Ovary (tissue), 10 donors: ENCODE measurements at places on chromosomes 11 and 22. TPM values are rescaled to one million over a fixed set of nuclear protein-coding genes. Genes with fewer than 3 reads are reported as not detected.

DNA sequence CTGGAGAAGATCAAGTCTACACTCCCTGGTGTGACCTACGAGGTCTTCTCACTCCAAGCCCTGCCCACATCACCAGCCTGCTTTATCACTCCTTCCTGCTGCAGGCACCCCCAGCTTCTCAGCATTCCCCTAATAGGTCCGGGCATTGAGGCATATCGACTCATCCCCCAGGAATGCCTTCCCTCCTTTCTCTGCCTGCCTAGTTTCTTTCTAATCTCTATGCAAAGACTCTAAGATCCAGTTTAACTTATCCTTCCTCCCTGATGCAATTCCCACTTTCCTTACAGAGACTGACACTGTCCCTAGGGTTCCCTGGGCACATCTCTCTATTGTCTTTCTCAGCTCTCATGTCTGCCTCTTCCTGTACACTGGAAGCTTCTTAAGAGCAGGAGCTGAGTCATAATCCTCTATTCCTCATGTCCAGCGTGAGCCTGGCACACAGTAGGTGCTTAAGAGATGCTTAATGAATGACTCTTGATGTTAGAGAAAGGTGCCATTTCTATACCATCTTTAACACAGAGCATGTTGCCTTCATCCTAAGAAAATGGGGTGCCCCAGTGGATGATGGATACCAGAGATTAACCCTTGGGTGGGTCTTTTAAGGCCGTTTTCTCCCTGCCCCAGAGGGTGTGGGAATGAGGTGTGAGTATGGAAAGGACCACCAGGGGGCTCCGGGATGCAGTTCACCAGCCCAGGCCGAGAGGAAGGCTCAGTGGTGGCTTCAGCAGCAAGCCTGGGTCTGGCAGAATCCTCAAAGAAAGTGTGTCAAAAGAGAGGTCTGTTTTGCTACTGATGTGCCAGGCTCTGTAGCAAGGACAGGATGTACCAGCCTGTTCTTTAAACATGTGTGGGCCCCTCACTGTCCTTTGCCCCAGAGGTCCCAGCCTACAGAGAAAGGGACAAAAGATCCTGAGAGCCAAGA lies 34.7 kb downstream of the PARVA start:
- no peak overlapping the region for H3K4me3 ChIP-seq
- peaks cover 28% of the 10 kb centered on the region for H3K4me1 ChIP-seq
- no peak overlapping the region for H3K27ac ChIP-seq
- no peaks in the 10 kb centered on the region for H3K36me3 ChIP-seq
- H3K27me3 ChIP-seq: no peaks in the 10 kb centered on the region
- DNase-seq: peak; percentile 80

DNA sequence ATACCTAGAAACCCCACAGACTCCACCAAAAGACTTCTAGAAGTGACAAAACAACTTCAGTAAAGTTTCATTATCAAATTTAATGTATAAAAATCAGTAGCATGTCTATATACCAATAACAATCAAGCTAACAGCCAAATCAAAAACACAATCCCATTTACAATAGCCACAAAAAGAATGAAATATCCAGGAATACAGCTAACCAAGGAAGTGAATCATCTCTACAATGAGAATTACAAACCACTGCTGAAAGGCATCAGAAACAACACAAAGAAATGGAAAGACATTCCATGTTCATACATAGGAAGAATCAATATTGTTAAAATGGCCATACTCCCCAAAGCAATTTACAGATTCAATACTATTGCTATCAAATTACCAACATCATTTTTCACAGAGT lies 46.0 kb downstream of the PRCP start:
- no peaks in the 10 kb centered on the region for H3K4me1 ChIP-seq
- H3K27ac ChIP-seq: no peak overlapping the region
- no peaks in the 10 kb centered on the region for H3K27me3 ChIP-seq
- DNase-seq: no peak
- H3K36me3 ChIP-seq: no peaks in the 10 kb centered on the region
- H3K4me3 ChIP-seq: no peak overlapping the region

Gene LMO2
- total RNA-seq: 14.7 TPM

- no peaks in the 10 kb centered on the region for H3K4me1 ChIP-seq
- DNase-seq: no peak
- peaks cover 7% of the 10 kb centered on the region for H3K27me3 ChIP-seq
- no peaks in the 10 kb centered on the region for H3K36me3 ChIP-seq
These were observed 1.5 kb upstream of the KLHDC7B start for GRCh38 chr22:50544078-50544745.

DNA sequence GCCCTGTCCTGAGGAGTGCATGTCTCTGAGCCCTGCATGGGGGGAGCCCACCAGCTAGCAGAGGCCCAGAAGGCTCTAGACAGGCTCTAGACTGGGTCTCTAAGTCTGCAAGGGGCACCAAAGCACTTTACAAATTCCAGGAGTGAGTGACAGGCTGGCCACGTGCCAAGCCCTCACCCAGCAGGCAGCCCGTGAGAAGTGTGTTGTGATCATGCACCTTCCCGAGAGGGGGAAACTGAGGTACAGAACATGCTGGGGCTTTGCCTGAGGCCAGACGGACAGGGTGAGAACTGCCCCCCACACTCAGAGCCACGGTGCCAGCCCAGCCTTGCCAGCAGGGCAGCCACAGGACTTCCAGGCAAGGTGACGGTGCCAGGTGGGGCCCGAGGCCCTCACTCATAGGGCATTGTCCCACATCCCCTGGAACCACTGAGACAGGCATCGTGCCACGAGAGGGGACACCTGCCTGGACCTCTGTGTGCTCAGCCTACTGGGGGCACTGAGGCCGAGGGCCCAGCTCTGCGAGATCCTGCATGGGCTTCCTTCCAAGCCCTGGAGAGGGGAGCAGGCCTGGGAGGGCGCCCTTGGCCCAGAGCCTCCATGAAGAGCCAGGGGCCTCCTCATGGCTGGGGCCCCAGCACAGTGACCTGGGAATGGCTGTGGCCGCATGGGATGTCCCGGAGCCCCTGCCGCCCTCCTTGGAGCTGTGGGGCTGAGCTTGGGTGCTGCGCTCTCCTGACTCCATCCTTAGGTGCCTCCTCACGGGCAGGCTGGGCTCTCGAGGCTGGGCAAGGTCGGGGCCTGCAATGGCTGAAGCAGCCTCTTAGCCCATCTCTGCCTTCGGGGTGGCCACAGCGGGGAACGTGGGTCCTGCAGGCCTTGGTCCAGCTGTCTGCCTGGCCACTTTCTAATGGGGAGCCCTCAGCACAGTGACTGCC lies 121.5 kb downstream of the KCNQ1OT1 start:
- no peak overlapping the region for H3K4me3 ChIP-seq
- H3K27ac ChIP-seq: no peak overlapping the region
- H3K4me1 ChIP-seq: peaks cover 1% of the 10 kb centered on the region
- DNase-seq: peak; percentile 15
- no peaks in the 10 kb centered on the region for H3K27me3 ChIP-seq
- H3K36me3 ChIP-seq: no peaks in the 10 kb centered on the region

DNA sequence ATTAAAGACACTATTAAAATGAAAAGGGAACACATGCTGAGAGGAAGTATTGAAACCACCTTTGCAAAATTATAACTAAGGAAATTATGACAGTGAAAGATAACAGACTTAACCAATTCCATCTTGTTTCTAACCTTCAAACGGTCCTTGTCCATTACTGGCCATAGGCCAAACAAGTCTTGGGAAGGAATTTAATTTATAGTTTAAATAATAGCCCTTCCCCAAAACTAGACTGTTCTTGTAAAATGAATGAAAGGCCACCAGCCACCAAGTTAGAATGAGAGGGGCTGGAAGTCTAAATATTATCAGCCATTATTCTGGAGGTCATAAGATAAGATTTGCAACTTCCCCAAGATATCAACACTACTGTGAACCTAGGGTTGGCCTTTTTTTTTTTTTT lies 1.8 kb upstream of the TALDO1 start:
- no peaks in the 10 kb centered on the region for H3K27me3 ChIP-seq
- no peak overlapping the region for H3K27ac ChIP-seq
- no peak for DNase-seq
- peaks cover 14% of the 10 kb centered on the region for H3K4me1 ChIP-seq
- no peaks in the 10 kb centered on the region for H3K36me3 ChIP-seq
- H3K4me3 ChIP-seq: no peak overlapping the region

DNA sequence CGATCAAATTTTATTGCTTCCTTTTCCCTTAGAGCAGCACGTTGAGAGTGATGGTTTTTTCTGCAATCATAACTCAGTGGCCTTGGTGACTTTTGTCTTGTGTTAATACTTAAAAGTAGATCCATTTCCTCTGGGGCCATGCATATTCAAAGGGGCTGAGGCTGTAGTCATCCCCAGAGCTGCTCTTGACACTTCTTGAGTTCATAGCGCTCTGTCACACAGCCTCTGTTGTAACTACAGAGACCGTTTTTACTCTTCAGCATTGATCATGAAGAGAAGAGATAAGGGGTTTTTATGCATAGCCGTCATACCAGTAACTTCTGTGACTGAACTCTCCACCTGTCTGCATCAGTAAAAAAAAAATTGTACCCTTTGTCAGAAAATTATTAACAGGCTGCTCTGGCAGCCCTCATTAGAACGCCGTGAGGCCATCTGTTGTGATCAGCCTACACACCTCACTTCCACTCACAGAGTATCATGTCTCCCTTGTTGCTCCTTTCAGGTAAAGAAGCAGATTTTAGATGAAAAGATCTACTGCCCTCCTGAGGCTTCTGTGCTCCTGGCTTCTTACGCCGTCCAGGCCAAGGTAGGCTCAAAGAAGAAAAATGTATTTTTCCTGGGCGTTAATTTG lies 38.4 kb downstream of the NF2 start:
- no peaks in the 10 kb centered on the region for H3K27me3 ChIP-seq
- H3K4me1 ChIP-seq: no peaks in the 10 kb centered on the region
- no peak overlapping the region for H3K27ac ChIP-seq

GRCh38 chr22:30159561-30160353 lies 79.5 kb downstream of the HORMAD2 start:
- H3K36me3 ChIP-seq: no peaks in the 10 kb centered on the region
- DNase-seq: no peak

Gene SLC22A6
- total RNA-seq: not detected

DNA sequence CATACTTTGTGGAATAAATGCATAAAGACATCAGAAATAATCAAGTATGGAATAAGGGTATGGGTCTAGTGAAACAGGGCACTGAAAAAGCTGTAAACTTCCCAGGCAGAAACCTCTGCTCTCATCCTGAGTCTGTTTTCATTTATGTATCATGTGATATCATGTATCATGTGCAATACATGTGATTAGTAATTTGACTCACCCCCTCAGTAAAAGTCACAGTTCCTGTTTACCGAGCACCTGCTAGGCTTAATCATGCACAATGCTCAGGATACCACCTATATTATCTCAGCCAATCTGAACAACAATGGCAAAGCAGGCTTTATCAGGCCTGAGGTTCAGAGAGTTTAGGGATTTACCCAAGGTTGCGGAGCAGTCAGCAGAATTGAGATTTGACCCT lies 250.6 kb upstream of the TENM4 start:
- no peaks in the 10 kb centered on the region for H3K27me3 ChIP-seq
- H3K4me1 ChIP-seq: no peaks in the 10 kb centered on the region
- no peak overlapping the region for H3K4me3 ChIP-seq

Gene UPK3A
- total RNA-seq: not detected

DNA sequence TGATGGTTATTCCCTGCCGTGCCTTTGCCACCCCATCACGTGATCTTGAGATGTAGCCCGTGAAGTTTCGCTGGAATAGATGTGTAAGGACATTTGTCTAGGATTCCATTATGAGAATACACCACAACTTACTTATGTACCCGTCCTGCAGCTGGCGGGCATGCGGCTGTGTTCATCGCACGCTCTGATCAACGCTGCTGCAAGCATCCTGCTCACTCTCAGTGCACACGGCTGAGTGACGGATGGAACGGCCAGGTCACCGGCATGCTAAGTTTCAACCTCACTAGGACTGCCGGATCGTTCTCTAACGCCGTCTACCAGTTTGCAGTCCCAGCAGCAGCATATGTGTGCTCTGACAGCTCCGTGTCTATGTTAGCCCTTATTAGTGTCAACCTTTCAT lies 44.6 kb downstream of the APOL1 start:
- H3K27me3 ChIP-seq: no peaks in the 10 kb centered on the region
- H3K27ac ChIP-seq: no peak overlapping the region
- no peaks in the 10 kb centered on the region for H3K4me1 ChIP-seq
- no peak overlapping the region for H3K4me3 ChIP-seq

DNA sequence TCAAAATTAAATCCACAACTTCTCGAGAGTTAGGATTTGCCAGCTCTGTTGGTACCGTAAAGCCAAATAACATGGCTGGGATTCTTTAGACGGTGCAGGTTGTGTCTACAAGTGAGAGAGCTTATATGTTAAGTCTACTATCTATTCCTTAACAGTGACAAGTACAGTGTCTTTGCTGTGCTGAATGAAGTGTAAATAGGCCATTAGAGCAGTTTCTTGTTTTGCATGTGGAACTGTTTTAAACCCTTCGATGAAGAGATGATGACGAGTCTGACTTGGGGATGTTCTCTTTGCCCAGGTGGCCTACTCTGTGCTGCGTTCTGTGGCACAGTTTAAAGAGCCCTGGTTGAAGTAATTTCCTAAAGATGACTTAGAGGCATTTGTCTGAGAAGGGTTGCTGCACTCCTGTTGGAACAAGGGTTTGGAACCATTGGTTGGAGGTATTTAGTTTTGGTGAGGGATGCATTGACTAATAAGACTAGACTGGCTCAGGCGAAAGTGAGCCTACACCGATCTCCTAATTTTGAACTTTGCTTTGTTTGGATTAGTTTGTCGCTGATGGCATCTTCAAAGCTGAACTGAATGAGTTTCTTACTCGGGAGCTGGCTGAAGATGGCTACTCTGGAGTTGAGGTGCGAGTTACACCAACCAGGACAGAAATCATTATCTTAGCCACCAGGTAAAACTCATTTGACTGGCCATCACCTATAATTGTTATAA lies 988 bp downstream of the RPS3 start:
- peak overlapping the region; percentile 54 for H3K27ac ChIP-seq

GRCh38 chr11:71505781-71506180 lies 21.3 kb upstream of the KRTAP5-7 start:
- no peaks in the 10 kb centered on the region for H3K4me1 ChIP-seq
- no peaks in the 10 kb centered on the region for H3K27me3 ChIP-seq
- H3K27ac ChIP-seq: no peak overlapping the region
- no peak overlapping the region for H3K4me3 ChIP-seq
- H3K36me3 ChIP-seq: no peaks in the 10 kb centered on the region

DNA sequence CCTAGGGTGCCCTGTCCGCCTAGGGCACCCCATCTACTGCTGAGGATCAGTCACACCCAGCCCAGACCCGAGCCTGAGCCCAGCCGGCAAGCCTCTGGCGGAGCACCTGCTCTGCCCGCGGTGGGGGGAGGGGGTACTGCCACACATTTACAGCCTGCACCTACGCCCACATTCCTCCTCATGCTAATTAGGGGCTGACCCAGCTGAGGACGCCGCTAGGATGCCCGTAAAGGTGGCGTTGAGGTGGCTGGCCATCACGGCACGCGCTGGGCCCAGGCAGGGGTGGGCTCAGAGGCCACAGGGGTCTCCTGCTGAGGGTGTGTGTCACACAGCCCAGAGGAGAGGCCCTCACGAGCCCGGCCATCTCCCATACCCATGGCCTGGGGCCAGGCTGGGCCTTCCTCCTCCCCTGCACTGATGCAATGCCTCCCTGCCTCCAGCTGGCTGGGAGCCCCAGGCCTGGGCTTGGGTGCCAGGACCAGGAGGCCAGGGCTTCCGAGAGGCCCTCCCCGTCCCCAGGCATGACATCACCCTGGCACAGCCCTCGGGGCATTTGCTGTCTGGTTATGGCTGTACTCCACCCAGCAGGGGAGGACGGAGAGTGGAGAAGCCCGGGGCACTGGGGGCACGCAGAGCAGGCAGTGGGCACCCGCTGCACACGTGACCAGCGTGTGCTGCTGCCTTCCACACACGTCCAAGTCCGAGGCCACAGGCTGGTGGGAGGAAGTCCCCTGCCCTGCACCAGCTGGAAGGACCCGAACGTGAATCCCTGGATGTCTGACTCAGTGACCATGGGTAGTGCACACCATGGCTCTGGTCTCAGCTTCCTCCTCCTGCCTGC lies 12.7 kb downstream of the DUSP8 start:
- no peaks in the 10 kb centered on the region for H3K36me3 ChIP-seq
- H3K4me3 ChIP-seq: no peak overlapping the region
- DNase-seq: peak; percentile 54
- H3K4me1 ChIP-seq: peaks cover 6% of the 10 kb centered on the region
